ENCODE measurements at places on chromosomes 13 and 19.

DNA sequence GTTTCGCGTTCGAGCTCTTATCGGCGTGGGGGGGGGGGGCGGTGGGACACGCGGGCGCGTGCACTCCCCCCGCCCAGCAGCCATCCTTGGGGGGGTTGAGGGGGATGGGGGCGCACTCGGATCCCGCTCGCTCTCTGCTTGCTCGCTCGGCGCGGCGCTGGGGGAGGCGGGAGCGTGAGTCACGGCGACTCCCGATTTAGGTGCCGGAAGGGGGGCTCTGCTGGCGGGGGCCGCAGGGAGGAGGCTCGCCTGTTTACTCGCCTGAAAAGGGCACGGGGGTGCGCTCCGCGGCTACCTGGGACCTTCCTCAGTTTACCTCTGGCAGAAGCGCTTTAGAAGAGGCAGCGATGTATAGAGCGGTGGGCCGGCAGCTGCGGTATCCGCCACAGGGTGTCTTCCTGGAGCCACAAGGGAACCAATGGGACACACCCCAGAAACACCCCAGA is 1.1 kb upstream of the PDE4A start:
- DNase-seq: no peak

GRCh38 chr13:40438999-40439797 is 227.2 kb downstream of the FOXO1 start:
- DNase-seq: no peak

- no peak for DNase-seq
These were observed 104.7 kb downstream of the DCLK1 start for GRCh38 chr13:36026531-36026930.

DNA sequence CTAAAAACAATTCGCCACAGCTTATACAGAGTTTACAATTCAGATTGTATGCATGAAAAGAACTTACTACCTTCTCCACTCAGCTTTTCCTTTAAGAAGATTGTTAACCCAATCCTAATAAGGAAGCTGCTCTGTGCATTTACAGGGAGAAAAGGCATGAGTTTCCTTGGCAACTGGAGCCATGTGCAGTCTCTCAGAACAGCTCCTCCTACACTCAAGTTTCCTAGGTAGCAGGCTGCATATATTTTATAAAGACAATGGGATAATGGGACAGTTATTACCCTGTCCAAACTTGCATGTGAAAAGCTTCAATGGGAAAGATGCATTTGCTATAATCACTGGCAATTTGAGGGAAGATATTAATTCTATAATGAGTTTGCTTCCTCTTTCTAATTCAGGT is 125.5 kb upstream of the TRPC4 start:
- no peak for DNase-seq

- DNase-seq: no peak
These were observed 16.8 kb downstream of the POLR1D start for GRCh38 chr13:27638521-27638920.

- DNase-seq: no peak
These were observed at the start of gene CDX2 for GRCh38 chr13:27969082-27969865. Gene CDX2, minus strand, starts transcription at chr13:27969315. Its CDS starts 309 bp downstream, at chr13:27969006.

DNA sequence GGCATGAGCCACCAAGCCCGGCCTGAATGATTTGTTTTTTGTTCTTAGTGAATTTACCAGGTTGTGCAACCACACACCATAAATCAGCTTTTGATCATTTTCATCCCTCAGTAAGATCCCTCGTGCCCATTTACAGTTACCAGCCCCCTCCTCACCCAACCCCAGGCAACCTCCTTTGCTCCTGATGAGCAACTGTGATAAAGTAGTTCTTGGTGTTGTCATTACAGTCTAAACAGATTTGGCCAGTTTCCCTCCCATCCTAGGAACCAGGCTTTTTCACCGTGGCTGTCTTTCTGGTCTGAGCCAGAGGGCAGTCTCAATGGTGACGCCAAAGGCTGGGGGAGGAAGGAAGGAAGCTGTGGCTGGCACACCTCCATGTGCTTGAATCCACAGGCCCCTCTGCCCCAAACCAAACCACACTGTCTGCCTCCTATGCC is 61.2 kb upstream of the WDFY2 start:
- DNase-seq: no peak

GRCh38 chr19:53466726-53467484 is 628 bp upstream of the ZNF813 start:
- no peak for DNase-seq

DNA sequence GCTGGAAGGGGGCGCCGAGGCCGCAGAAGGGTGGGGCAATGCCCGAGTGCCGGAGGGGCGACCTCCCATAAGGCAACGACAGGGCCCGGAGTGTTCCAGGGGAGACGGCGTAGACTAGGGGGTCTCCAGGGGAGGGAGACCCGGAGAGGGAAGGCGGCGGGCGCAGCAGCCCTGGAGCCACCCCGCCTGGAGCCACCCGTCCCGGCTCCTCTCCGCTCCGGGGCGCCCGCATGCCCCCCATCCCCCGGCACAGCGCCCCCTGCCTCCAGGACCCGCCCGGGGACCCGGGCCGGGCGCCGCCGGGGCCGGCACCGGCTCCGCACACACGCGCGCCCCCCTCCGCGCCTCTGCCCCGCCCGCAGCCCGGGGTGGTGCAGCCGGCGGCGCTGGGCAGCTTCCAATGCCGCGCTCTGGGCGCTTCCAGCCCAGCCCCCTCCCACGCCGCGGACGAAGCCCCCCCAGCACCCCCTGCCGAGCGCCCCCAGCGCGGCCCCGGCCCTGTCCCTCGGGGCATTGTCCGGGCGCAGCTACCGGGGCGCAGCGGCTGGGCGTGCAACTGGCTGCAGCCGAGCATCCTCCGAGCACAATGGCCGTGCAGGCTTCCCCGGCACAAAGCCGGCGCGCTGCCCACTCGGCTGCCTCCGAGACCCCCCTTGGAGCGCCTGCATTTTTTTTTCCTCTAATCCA is 519 bp downstream of the PTPRS start:
- DNase-seq: no peak

- no peak for DNase-seq
These were observed 10.4 kb downstream of the OLFM4 start for GRCh38 chr13:53038993-53039392.

DNA sequence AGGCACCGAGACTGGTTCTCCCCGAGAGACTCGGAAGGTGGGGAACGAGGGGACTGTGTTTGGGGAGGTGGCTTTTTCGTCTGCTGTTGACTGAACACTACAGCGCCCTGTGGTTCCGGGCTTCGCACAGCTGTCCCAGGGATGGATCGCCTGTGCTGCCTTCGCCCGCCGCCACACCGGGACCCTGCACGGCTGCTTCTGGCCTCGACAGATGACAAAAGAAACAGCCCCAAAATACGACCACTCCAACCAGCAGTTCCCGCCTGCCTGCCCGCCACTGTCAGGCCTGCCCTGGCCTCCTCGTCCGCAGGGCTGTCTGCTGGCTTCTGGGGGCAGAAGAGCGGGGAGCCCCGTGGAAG is 13.3 kb upstream of the GNA15 start:
- DNase-seq: no peak

GRCh38 chr13:49454388-49455006 is 10.4 kb downstream of the SETDB2 start:
- no peak for DNase-seq

GRCh38 chr19:44525721-44526430 is 3.6 kb downstream of the CEACAM20 start:
- DNase-seq: no peak

- DNase-seq: no peak
These were observed 162.4 kb downstream of the DCT start for GRCh38 chr13:94317063-94317491.

DNA sequence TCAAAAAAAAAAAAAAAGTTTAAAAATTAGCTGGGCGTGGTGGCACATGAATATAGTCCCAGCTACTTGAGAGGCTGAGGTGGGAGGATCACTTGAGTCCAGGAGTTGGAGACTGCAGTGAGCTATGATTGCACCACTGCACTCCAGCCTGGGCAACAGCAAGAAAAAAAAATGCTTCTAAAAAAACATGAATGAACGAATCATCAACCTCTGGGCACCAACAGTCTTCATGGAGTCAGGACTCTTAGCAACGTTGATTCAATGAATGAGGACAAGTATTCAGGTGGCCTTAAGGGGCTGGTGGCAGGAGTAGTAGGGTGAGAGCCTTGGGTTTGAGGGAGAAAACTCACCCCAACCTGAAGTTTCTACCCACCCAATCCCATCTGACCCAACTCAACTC is 20.6 kb upstream of the OLFM2 start:
- no peak for DNase-seq

DNA sequence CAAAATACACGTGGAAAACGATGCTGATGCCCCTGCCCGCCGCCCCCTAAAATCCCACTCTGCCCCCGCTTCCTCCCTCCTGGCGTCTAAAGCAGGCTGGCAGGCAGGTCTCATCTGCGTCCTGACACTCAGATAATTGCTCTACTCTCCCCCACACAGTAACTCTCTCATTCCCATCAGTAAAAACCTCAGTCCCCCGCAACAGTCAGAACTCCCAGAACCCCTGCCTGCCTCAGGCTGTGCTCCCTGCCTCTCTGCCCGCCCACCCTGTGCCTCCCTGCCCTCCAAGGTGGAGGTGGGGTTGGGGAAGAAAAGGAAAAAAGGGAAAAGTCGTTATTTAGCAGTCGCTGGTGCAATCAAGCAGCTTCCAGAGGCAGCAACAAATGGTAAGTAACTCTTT is 473.7 kb downstream of the EFNB2 start:
- DNase-seq: no peak

DNA sequence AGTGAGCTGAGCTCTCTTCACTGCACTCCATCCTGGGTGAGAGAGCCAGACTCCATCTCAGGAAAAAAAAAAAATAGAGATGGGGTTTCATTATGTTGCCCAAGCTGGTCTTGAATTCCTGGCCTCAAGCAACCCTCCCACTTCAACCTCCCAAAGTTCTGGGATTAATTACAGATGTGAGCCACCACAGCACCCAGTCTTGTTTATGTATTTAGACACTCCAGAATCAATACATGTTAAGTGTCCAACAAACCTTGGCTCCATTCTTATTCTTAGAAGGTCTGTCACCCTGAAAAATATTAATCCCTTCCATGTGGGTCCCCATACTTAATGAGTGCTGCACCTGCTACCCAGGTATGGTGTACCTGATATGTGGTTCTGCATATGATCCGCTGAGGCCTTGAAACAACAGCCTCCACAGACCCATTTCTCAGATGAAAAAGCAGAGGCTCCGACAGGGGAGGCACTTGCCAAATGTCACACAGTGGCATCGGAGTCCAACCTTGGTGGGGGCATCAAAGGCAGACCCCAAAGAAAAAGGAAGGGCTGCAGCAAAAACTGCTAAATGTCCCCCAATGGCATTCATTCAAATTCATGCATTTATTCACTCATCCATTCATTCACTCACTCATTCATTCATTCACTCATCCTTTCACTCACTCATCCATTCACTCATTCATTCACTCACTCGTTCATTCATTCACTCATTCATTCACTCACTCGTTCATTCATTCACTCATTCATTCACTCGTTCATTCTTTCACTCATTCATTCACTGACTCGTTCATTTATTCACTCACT is 16.7 kb downstream of the TICAM1 start:
- no peak for DNase-seq

DNA sequence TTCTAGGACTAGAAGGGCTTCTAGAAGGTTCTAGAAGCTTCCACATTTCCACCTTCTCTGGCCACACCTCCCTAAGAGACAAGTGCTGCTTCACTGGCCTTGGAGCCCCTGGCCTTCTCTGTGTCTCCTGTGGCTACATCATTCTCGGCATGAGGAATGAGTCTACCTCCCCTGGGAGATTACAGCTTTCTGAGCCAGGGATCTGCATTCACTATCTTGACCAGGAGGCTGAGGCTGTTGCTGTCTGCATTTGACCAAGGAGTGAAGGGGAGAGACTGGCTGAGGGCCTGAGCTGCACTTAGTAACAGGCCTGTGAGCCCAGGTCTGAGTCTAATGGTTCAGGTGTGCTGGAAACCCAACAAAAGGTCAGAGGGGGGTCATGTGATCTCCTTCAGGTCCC is 5.3 kb downstream of the CPAMD8 start:
- DNase-seq: no peak

DNA sequence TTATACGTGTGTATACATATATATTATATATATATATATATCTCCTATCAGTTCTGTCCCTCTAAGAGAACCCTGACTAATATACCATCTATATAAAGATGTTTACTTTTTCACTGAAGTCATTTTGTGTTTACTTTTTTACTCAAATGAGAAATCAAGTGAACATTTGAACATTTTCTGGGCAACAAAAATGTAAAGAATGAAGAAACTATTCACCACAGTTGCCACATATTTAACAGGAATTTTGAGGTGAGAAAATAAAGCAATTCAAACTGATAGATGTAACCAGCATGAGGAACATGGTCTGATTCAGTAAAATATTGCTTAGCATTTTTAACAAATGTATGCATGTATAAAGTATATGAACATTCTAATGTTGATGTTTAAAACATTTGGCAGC is 299.2 kb upstream of the KLHL1 start:
- DNase-seq: no peak

- no peak for DNase-seq
These were observed 29.4 kb downstream of the SMIM24 start for GRCh38 chr19:3450796-3451411.

- DNase-seq: no peak
These were observed 75.9 kb downstream of the RAB20 start for GRCh38 chr13:110485604-110486003.

DNA sequence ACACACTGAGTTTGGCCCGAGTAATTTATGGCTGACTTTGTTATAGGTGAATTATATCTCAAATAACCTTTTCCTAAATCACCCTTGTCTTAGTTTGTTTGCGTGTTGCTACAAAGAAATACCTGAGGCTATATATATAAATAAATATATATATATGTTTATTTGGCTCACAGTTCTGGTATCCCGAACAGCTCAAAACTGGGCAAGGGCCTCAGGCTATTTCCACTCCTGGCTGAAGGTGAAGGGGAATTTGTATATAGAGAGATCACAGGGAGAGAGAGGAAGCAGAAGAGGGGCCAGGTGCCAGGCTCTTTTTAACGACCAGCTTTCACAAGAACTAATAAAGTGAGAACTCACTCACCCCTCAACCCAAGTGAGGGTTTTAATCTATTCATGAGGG is 159.9 kb upstream of the STARD13 start:
- no peak for DNase-seq

- no peak for DNase-seq
These were observed 13.0 kb upstream of the FPR3 start for GRCh38 chr19:51781999-51782398.

- DNase-seq: no peak
These were observed 159.4 kb downstream of the KCNRG start for GRCh38 chr13:50174630-50175029.

- DNase-seq: no peak
These were observed 786.0 kb upstream of the KLHL1 start for GRCh38 chr13:70894258-70894657.

GRCh38 chr13:21322327-21322965 is 136.7 kb downstream of the ZDHHC20 start:
- DNase-seq: no peak

DNA sequence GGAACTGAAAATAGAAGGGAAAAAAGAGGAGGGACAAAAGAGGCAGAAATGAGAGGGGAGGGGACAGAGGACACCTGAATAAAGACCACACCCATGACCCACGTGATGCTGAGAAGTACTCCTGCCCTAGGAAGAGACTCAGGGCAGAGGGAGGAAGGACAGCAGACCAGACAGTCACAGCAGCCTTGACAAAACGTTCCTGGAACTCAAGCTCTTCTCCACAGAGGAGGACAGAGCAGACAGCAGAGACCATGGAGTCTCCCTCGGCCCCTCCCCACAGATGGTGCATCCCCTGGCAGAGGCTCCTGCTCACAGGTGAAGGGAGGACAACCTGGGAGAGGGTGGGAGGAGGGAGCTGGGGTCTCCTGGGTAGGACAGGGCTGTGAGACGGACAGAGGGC is at the start of gene CEACAM5:
CEACAM5 (plus strand) TSS at position 146 of the 400 bp plus-strand sequence; CDS start at position 252, 106 bp downstream.
- DNase-seq: no peak
